ENCODE measurements at places on chromosomes 2 and 18.
A peak's percentile ranks its signal among the peaks of the same experiment; 100 is the strongest.

DNA sequence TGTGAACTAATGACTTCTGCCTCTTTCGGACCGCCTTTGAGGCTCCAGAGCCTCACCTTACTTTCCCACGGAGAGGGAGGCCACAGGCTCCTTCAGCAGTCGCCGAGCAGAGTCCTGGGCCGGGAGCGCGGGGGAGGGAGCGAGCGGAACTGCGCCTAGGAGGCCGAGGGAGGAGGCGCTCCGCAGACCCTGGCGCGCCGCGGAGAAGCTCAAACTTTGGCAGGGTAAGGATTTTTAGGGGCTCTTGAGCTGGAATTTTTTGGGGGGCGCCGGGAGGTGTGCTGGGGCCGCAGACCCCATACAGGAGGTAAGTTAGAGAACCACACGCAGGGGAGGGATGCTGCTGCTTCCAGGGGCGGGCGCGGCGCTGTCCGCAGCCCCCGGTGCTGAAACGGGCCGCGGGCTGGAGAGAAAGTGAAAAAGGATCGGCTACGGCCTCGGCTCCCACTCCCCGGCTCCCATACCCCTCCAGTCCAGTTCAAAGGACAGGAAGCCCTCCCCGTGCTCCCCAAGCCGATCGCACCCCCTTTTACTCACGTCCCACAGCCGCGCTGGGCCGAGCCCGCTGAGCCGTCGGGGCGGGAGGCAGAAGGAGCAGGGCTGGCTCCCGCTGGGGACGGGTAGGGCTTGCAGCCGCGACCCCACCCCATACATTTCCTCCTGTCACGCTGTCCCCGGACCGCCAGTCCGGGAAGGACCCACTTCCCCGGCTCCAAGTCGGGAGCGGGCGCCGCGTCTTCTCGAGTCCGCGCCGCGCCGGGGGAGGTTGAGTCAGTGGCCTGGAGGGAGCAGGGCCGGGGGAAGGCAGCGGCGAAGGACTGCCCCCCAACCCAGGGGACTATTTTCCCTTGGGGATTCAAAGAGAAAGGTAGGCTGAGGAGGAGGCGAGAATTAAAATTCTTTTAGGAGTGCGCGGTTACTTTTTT is at the start of gene CNGA3:
CNGA3 (plus strand) TSS at position 146 of the 926 bp plus-strand sequence. CDS start 23,520 bp downstream, outside the sequence.
- peak; percentile 34 for DNase-seq

DNA sequence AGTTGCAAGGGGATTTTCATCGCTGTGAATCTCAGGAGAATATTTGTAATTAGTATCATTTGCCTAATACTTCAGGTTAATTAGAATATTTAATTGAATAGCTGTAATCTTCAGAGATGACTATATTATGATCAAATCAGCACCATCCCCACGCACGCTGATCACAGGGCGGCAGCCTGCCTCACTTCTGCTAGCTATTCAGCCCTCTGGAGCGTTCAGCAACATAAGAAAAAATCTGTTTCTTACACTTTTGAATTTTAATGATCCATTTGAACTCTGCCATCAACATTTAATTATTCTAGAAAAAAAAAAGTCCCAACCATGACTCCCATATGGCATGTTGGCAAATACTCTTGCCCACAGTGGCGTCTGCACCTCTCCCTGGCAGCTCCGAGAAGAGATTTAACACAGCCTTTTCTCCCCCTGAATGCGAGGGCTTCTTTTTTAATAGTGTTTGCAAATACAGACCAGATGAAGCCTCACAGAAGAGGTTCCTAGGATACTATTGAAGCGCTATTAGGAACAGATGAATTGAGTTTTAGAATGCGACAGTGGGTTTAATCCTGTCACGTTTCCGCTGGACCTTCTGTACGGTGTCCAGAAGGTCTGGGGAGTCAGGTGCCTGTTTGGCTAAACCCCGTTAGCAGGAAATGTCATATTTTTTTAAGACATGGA is 731.9 kb upstream of the SALL3 start:
- no peak for DNase-seq

DNA sequence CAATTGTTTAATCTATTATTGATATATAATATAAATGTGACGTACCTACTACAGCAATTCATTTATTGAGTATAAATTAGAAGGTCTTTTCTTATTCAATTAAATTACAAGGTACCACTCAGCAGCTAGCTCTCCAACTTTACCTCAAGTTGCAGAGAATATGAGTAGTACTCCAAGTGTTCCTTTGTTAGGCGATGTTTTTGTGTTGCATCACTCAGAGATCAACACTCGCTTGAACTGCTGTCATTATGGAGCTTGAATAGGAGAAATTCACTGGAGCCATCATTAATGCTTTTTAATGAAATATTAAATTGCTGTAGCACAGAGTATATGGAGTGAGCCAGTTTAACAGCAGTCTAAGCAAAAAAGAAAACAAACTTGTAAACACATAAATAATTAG is 320.0 kb downstream of the FSIP2 start:
- DNase-seq = no peak

- no peak for DNase-seq
Observed at GRCh38 chr2:212897296-212897695, 254.1 kb downstream of the IKZF2 start.

- no peak for DNase-seq
Observed at GRCh38 chr18:57347784-57348183, 4.6 kb upstream of the ST8SIA3 start.

Data from stimulated activated CD4-positive, alpha-beta T cell treated with anti-CD3 and anti-CD28 coated beads, Interleukin-2, amount 100 ng/mL, for 24 hours (primary cell).